ENCODE measurements at places on chromosomes 12 and 14.

DNA sequence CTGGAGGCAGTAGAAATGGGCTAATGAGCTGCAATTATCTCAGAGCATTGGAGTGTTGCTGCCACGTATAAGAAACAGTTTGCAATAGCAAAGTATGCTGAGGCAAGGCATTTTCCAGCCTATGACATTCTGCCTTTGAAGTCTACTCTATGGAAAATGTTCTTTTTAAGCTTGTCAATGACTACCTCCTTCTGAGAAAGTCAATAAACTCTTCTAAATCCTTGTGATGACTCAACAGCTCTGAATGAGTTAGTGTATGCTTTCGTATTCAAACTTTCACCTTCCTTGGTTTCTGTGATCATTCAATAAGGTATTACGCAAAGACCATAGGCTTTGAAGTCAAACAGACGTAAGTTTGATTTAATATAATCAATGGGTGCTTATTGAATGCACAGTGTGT, 111.2 kb downstream of the CAPZA3 start:
- DNase-seq = no peak

DNA sequence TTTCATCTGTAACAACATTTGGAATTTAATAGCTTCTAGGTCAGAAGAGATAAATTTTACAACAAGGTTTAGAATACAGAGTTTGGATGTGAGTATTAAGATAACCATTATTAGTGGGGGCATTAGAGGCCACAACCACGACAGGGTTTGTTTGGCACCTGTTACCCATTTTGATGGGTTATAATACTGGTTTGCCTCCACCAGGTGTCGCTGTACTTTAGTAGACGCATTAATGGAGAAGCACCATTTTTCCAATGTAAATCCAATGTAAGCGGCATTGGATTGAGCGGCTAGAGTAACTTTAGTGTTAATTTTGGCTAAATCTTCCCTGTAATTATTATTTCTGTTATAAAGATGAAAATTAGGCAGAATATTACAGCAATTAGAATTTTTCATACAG, 136.2 kb downstream of the SLCO1B3 start:
- DNase-seq = peak; percentile 54

GRCh38 chr14:74532246-74532645, 38.7 kb downstream of the ISCA2 start:
- DNase-seq = no peak

GRCh38 chr14:31109257-31109656, 83.1 kb upstream of the STRN3 start:
- no peak for DNase-seq

- DNase-seq = no peak
Observed at GRCh38 chr12:70724444-70724843, 87.2 kb upstream of the PTPRB start.

DNA sequence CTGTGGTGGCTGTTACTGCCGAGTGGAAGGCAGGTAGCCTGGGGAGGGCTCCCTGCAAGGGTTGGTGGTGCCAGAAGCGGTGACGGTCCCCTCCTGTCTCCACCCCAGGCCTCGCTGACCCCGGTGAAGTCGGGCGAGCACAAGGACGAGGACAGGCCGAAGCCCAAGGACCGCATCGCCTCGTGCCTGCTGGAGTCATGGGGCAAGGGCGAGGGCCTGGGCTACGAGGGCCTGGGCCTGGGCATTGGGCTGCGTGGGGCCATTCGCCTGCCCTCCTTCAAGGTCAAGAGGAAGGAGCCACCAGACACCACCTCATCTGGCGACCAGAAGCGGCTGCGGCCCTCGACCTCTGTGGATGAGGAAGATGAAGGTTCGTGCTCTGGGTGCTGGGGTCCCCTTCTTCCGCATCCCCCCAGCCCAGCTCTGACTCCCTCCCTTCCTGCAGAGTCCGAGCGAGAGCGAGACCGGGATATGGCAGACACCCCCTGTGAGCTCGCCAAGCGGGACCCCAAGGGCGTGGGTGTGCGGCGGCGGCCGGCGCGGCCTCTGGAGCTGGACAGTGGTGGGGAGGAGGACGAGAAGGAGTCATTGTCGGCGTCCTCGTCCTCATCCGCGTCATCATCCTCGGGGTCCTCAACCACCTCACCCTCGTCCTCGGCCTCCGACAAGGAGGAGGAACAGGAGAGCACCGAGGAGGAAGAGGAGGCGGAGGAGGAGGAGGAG, 13.3 kb downstream of the SETD1B start:
- no peak for DNase-seq

DNA sequence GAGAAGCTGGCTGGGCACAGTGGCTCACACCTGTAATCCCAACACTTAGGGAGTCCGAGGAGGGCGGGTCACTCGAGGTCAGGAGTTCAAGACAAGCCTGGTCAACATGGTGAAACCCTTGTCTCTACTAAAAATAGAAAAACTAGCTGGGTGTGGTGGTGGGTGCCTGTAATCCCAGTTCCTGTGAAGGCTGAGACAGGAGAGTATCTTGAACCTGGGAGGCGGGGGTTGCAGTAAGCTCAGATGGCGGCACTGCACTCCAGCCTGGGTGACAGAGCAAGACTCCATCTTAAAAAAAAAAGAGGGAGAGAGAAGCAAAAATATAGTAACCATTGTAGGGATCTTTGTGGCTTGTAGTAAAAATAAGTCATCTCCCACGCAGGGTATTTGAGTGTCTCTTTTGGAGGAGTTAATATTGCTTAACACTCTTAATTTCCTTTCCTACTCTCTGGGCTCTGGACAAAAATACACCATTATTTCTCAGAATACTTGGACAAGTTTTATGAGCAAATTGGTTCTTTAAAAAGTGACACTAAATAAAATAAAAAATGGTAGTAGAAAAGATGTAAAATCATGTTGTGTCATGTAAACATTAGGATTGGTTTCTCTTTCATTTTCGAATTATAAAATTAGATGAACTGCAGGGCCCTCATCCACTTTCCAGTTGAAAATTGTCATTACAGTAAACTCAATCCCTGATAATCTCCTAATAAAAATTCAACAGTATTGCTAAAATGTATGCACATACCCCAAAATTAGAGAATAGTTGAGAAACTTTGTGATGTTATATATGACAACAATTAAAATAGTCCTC, 61.1 kb upstream of the C12orf71 start:
- no peak for DNase-seq
